HCT116 (cell line): ENCODE measurements at places on chromosomes 1 and 21.
A peak's percentile ranks its signal among the peaks of the same experiment; 100 is the strongest.

- DNase-seq: no peak
These were observed 1.2 kb downstream of the ALG14 start for GRCh38 chr1:95071539-95071938.

DNA sequence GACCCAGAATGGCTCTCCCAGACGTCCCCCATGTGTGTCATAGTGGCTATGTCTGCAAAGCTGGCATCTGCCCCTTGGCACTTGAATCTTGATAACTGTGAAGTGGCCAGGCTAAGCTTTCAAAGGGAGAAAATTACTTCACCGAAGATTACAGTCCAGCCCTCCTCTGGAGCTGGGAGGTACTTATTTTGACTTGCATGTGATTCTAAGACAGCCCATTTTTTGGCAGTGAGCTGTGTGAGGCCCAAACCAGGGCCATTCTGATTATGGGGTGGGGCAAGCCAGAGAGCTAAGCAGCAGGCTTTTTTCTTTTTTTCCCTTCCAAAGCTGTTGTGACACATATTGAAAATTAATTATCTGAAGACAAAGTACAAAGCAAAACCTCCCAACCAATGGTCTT lies 42.1 kb upstream of the C8B start:
- no peak for DNase-seq

GRCh38 chr1:77336729-77337128 lies 54.9 kb downstream of the AK5 start:
- DNase-seq: no peak

DNA sequence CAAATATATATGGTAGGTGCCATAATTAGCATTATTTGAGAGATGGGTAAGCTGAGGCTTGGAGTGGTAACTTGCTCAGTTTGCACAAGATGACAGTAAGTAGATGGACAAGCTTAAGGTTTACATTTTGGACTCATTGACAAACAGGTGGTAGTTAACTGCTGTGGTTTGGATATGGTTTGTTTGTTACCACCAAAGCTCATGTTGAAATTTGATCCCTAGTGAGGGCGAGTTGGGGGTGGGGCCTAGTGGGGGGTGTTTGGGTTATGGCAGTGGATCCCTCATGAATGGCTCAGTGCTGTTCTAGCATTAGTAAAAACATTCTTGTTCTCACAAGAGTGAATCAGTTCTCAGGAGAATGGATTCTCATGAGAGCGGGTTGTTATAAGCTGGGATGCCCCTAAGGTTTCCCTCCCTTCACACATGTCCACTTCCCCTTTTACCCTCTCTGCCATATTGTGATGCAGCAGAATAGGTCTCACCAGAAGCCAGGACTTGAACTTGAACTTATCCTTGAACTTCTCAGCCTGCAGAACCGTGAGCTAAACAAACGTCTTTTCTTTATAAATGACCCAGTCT lies 6.6 kb upstream of the PRRX1 start:
- DNase-seq: no peak

DNA sequence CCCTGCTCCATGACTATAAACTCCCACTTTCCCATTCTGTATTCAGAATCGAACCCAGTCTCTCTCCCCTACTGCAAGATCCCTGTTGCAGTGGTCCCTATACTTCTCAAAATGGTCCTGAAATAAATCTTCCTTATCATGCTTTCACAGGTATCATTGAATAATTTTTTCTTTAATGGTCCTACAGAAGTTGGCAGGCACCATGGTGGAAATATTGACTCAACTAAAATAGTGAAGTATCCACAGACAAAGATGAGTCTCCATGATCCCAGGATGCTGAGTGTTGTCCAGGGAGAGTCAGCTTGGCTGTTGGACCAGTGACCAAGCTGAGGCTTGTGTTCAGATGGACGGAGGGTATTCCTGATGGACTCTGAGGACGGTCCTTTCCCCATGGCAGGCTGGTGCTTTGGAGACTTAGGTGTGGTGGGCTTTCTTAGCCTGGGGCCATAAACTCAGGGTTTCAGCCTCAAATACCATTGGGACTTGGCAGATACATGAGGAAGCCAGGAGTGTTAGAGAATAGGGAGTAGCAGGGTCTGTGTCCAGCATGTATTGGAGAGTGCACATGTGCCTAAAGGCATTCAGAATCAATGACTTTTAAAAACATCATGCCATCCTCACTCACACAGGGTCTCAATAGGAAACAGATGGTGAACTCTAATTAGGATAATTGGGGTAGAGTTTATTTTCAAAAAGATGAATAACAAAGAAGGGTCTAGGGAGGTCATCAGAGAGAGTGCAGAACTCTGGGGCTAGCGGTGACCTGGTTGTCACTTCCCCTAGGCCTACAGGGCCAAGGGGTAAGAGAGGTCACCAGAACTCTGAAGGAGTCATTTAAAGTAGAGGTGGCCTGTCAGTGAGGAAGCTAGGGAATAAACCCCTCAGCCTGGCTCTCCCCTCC lies 19.8 kb downstream of the TINAGL1 start:
- no peak for DNase-seq

DNA sequence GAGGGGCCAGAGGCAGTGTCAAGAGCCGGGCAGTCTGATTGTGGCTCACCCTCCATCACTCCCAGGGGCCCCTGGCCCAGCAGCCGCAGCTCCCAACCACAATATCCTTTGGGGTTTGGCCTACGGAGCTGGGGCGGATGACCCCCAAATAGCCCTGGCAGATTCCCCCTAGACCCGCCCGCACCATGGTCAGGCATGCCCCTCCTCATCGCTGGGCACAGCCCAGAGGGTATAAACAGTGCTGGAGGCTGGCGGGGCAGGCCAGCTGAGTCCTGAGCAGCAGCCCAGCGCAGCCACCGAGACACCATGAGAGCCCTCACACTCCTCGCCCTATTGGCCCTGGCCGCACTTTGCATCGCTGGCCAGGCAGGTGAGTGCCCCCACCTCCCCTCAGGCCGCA lies at the start of gene BGLAP:
Gene BGLAP (plus strand): TSS at position 259 of the 400 bp plus-strand sequence. CDS start 48 bp downstream, at position 307.
- DNase-seq: no peak

DNA sequence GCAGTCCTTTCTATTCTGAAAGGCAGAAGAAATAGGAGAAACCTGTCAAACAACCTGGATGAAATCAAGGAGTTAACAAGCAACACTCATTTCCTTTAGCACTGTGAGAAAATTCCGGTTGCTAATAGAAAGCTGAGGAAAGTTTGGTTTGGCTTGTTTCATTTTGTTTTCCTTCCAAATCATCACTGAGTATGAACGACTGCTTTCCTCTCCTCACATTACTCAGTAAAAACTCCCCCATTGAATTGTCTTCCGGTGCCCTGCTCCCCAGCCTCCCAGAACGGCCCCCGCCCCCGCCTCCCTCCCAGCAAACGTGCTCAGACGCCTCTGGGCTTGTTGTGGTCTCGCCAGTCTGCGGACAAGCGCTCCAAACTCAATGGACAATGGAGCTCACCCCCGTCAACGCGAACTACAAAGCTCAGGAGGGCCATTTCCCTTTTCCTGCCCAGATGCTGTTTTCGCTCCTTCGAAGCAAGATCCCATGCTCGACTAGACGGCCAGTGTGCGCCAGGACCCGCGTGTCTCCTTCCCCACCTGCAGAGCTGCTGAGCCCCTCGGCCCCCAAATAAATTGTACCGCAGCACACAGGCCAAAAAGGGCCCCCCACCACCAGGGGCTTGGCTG lies 747 bp downstream of the STX6 start:
- DNase-seq: no peak

DNA sequence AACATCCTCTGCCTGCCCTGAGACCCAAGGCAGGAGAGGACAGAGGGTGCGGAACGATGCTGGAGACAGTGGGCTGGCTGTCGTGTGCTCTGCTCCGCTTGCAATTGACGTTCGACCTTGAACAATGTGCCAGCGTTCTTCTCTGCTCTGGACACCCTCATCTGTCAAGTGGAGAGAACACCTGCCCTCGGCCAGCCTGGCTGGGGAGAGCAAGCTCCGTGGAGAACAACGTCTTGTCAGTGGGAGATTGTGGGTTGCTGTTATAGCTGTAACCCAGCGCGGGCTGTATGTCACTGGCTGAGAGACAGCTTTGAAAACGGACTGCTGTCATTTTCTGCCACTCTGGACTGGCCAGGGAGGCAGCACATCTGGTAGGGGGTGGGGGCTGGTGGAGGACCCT lies 14.7 kb downstream of the KIAA1614 start:
- DNase-seq: no peak

DNA sequence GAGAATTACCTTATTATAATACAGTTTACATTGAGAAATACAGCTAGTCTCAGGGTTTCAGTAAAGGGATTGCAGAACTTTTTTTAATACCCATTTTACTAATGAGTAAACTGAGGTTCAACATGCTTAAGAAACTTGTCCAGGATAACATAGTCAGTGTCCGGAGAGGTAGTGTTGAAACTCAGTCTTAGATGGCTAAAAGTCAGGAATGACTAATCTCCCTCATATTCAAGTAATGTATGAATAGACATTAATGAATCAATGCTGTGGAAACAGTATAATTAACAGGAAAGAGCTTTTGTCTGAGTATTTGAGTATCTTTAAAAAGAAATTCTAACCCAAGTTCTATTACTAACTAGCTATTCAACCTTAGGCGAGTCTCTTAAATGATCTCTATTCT lies 397.6 kb downstream of the PLA2G4A start:
- no peak for DNase-seq

DNA sequence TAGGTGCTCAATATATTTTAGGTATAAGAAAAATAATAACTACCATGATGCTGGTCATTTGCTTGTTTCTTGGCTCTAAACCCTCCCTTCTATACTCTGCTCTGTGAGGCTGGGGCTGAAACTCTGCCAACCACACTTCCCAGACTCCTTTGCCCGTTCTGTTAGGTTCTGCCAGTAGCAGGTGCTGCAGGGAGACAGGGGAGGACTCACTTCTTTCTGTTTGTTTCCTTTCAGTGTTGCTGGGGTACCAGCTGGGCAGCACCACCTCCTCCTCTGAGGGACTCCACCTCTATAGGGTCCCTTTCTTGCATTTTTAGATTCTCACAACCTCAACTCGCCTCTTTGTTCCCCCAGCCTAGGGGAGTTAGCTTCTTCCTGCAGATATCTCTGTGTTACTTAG lies 17.0 kb upstream of the SH2D2A start:
- DNase-seq: no peak

DNA sequence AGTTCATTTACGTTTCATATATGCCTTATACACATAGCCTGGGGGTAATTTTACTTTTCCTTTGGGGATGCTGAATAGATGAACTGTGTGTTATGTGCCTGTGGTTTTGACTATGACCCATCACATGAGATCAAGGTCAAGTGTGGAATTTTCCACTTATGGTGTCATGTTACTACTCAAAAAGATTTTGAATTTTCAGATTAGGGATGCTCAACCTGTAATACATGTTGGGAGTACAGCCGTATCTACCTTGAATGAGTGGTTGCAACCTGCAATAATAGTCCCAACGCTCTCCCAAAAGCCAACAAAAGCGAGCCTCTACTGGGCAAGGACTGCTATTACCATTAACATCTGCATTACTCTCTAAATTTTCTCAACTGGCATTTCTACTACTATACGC lies 68.5 kb upstream of the SDC3 start:
- DNase-seq: no peak

- DNase-seq: no peak
These were observed 32.7 kb downstream of the WLS start for GRCh38 chr1:68199603-68200002.

DNA sequence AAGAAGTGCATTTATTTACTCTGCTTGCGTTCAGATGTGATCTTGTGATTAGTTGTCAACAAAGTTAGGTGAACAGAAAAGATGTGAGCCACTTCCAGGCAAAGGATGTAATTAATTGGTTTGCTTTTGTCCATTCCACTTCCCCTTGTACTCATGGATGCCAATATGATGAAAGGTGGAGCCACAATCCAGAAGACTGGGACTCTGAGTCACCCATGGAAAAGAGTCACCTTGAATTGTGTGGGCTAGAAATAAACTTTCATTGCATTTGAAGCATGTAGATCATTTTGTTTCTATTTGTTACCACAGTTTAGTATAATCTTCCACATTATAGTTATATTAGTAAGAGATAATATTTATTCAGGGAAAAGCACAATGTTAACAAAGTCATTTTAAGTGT lies 684.2 kb downstream of the LTN1 start:
- DNase-seq: no peak

- DNase-seq: no peak
These were observed 82.1 kb downstream of the RAVER2 start for GRCh38 chr1:64826991-64827390.

- peak; percentile 7 for DNase-seq
These were observed 920 bp downstream of the MTR start for GRCh38 chr1:236795757-236796667.

- no peak for DNase-seq
These were observed 36.1 kb downstream of the SLX9 start for GRCh38 chr21:44975720-44976555.

DNA sequence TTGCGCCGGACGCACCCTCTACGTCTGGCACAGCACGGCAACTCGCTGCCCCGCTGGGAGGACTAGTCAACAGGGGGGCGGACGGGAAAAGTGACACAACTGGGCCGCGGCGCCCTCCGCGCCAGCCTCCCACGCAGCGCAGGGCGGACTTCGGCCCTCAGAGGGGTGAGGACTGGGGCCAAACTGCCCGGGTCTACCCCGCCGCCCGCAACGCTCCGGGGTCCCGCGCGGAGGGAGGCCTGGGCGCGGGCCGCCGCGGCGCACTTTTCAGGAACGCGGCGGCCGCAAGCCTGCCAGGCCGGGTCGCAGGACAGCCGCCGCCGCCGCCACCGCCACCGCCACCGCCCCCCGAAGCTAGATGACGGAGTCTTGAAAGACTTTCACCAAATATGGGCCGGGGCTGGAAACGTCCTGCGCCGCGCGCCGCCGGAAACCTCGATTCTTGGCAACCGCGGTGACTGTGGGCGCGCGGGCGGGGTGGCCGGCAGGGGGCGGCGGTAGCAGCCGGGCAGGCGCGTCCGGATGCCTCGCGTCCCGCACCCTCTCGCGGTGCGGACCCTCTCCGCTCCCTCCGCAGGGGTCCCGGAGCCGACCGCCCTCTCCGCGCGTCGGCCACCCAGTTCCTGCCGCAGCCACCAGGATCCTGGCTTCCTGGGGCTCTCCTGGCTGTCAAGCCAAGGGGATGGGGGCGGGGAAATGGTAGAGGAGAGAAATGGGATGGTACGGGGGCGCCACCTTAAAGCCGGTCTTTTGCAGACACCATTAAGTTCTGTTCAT lies 3.7 kb upstream of the CCN1 start:
- peak; percentile 65 for DNase-seq

GRCh38 chr1:204102029-204102611 lies 29.2 kb downstream of the SOX13 start:
- DNase-seq: no peak

DNA sequence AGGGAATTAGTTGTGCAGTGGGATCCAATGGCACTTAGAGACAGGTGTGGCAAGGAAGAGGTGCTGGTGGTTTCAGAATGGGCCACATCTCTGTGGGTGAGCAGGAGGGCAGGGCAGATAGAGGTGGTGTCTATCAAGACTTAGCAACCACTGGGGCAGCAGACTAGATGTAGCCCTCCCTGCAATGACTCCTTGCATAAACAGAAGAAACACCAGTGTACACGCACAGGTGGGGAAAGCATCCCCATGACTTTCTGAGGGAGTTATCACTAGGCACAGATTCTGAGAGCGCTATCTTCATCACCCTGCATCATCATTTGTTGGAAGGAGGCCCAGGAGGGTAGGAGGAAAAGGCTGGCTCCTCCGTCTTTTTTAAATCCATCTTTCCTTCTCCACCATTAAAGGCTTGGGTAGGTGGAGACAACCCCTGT lies 58.4 kb downstream of the PLXNA2 start:
- no peak for DNase-seq

GRCh38 chr1:47663286-47663685 lies 225.4 kb downstream of the FOXD2 start:
- DNase-seq: no peak
